ENCODE measurements at places on chromosomes 2 and 18. TPM values are rescaled to one million over a fixed set of nuclear protein-coding genes. Genes with fewer than 3 reads are reported as not detected.

MATN3 gene
- 1.9 TPM for total RNA-seq

UGT1A5 gene
- total RNA-seq = 91.2 TPM

TM4SF20 gene
- not detected for total RNA-seq

CNDP1 gene
- total RNA-seq = not detected

CNTNAP5 gene
- not detected for total RNA-seq

- DNase-seq = no peak
These were observed 3.8 kb downstream of the NEU2 start for GRCh38 chr2:233036162-233036838.

DNA sequence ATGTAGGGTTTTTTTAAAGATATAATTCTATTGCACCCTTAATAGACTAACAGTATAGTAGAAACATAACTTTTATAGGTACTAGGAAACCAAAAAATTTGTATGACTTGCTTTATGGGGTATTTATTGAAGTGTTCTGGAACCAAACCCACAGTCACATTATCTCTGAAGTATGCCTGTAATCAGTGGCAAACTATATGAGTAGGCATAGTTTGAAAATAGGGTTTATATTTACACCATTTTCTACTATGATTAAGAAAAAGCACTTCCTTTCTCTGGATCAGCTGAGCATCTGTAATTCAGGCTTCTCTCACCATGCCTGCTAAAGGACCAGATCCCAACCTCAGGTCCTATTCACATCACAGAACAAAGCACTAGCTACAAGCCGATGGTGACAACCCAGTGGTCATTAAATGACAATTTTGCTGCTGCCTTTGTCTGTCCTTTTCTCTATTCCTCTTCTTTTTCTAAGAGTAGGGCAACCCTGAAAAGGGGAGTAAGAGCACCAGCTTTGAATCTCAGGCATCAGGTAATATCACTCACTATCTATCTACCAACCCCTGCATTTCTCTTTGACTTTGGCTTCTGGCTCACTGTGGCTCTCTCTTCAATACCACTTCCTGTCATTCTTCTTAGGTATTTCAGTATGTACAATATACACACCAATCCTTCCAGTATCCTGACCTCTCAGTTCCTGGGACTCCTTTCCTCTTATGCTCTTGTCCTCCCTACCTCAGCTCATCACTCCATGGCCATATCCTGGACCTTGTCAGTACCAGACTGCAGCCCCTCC, 14.4 kb downstream of the NEMP2 start:
- DNase-seq = no peak

GRCh38 chr2:54635554-54636152, 87.8 kb upstream of the EML6 start:
- DNase-seq = no peak

DNA sequence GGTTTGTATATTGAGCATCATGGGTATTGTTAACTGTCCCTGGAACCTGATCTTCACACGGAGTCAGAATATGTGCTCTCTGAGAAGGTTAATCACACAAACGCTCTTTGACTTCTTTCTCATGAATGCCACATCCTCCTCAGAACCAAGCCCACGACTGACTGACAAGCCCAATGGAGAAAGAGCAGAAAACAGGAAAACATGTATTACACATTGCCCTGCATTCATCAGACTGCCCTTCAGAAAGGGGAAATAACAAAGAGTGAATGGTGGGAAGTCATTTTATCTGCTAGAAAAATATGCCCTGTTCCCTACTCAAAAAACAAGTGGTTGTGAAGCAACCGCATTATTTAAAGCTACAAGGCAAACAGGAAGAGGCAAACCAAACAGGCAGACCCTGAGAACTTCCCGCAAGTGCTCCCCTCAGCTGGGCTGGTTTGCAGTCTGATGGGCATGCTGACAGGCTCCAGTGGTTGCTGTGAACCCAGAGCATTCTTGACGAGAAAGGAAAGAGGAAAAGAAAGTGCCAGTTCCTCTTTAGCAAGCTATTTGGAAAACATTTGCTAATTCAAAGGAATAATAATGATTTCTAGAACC, 172.9 kb upstream of the SETBP1 start:
- DNase-seq = no peak

DNA sequence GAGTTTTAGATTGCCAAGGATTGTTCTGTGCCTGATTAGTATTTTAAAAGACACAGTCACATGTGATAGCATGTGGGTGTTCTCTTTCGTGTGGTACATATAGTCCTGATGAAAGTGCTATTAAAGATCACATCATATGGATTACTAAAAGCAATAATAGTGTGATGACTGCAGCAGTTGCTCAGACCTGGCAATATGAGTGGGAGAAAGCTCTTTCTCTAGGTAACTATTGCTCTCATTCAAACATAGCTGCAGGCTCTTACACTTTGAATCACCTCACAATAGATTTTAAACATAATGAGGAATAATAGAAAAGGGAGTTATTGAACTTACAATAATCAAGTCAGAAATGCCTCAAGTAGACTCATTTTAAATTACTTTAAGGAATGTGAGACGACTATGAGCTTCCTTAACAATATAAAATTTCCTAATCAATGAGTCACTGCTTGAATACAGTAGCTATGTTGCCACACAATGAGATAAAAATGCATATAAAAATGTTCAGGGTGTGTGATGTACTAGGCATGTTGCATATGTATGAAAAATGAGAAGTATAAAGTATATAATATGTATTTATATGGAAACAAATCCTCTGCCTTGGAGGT, 452.1 kb downstream of the TMX3 start:
- DNase-seq = no peak

DNA sequence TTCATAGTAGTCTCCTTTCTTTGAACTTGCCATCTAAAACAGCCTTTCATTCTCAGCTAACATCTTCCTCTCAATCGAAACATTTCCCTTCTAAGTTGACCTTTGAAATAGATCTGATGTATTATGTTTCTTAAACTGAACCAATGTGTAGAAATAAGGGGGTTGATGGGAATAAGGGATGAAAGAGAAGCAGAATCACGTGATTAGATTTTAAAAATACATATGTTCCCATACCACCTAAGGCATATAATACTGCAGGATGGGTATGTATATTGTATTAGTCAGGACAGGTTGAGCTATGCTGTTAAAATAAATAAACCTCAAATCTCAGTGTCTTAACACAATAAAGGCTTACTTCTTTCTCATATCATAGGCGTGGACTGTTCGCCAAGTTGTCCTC, 207.5 kb upstream of the SRD5A2 start:
- no peak for DNase-seq

- DNase-seq = no peak
These were observed 23.1 kb upstream of the TFPI start for GRCh38 chr2:187577310-187577709.

- DNase-seq = no peak
These were observed 115.1 kb downstream of the KCNJ3 start for GRCh38 chr2:154813636-154814035.

DNA sequence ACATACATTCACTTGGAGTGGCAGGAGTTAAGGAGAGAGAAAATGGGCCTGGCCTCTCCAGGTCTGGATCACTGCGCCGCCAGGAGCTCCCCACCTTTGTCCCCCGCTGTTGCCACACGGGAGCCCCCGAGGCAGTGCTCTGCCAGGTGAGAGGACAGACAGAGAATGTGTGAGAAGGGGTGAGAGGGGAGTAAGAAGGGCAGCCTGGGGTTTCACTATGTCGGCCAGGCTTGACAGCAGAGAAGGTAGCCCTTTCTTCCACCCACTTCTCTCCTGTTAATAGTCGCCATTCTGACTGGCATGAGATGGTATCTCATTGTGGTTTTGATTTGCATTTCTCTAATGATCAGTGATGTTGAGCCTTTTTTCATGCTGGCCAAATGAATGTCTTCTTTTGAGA, 26.2 kb upstream of the ARHGEF4 start:
- DNase-seq = no peak

- no peak for DNase-seq
These were observed 2.7 kb downstream of the PPP1CB start for GRCh38 chr2:28754321-28754720.

DNA sequence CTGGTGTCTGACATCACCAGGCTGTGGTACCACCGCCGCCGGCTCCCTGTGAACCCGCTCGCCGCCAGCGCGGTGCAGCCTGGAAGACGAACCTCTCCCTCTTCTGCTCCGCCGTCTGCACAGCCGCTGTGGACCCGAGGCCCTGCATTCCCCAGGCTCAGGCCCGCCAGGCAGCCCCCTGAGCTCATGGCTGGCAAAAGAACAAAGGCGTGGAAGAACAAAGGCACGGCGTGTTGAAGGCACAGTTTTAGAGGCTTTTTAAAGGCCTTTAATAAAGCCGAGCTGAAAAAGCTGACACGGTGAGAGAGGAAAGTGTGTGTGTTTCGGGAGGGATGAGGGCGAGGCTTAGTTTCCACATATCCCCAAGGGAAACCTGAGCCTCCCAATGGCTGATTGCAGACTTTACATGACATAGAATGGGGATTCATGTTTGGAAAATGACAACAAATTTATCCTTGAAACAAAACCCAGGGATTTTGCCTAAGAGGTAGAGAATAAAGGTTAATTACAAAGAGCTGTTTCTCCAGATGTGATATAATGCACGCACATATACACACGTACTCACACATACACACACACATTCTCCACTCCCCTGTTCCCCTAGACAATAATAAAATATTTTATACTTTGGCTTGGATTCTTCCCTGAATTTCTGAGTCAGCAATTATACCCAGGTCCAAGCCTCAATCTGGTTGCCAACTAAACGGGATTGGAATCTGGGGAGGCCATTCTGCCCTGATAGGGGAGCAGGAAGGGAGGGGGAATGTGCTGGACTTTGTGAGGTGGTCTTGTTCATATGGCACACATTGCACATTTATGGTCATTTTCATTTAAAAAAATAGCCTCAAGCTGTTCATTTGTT, 39.7 kb downstream of the RFX8 start:
- no peak for DNase-seq

DNA sequence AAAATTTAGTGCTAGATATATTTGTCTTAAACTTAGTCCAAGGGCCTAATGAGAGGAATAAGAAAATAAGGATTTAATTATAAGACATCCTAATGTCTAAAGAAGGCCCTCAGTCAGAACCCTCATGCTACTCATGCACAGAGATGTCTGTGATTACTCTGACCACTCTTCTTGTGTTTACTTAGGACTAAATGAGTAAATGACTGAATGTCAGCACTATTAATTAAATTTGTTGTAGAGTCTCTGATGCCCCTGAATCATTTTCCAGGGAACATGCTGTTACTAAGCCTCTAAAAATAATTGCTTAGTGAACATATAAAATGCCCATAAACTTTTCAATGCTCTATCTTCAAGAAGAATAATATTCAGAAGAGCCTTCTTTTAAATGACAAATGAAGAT, 32.4 kb downstream of the GULP1 start:
- DNase-seq = no peak

DNA sequence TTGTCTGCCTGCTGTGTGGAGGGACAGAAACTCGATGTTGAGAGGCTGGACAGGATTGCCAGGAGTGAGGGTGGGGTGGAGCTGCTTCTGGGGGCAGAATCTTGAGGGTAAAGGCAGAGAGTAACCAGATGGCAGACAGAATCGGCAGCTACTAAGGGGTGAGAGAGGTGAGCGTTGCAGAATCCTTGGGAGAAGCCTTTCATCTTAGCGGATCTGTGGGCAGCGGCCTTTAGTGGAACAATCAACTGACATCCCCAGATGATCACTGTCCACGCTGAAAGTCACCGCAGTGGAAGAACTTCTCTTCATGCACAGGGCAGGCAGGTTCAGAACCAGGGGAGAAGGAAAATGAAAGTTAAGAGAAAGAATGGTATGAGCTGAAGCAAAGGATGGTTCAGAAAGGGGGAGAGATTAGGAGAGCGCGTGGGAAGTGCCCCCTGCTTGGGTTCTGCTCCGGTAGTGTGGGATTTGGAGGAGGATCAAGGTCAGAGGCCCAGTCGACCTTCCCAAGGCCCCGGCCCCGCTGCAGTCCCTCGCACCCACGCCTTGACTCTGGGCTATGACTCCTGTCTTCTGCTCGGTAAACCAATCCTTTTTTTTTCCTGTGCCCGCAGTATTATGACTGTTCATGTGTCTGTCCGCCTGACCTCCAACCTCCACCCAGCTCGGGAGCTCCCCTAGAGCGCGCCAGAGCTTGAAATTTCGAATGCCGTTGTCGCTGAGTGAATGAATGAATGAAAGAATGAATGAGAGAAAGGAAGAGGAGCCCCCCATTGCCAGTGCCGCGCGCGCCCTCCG, 584 bp downstream of the BOLA3 start:
- no peak for DNase-seq

DNA sequence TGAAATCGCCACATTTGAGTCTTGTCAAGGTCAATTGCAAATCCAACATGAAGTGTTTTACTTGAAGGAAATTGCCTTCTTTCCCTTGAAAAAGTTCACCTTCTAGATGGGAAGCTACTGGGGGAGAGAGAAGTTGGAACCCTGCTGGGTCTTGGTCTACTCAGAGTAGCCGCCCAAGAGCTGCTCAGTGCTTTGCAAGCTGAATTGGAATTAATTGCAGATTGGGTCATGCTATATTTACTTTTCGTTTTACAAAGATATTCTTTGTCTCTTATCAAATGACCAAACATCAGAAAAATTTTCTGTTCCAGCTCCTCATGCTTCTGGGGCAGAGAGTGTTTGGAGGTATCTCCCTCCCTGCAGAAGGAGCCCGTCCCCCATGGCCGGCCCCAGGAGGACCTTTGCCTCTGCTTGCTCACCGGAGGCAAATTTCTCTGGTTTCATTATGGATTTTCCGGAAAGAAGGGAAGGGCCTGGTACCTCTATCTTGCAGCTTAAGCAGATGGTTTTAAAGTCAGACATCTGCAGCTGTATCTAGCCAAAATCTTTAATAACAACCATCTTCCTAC, 289.7 kb downstream of the MYT1L start:
- no peak for DNase-seq

DNA sequence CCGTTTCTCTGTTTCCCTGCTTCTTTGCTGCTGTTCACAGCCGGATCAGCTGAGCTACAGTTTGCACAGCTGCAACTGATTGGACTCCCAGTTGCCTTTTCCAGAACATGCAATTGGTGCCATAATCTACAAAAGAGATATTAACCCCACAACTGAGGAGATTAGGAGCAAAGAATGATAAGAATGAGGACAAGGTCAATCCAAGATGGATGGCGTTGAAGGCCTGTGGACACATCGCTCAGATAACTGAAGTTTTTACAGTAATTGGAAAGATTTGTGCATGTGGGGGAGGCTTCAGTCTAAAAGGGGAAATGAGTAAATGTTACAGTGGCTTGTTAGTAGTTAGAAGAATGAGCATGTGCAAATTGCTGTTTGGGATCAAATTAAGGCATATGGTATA, 263.2 kb downstream of the TGIF1 start:
- no peak for DNase-seq

GRCh38 chr2:44793322-44793870, 148.1 kb upstream of the SIX3 start:
- DNase-seq = peak; percentile 33

GRCh38 chr2:69092857-69093256, 79.9 kb downstream of the ANTXR1 start:
- DNase-seq = no peak

- DNase-seq = no peak
These were observed 13.1 kb downstream of the ZNF892 start for GRCh38 chr2:95220449-95220848.

DNA sequence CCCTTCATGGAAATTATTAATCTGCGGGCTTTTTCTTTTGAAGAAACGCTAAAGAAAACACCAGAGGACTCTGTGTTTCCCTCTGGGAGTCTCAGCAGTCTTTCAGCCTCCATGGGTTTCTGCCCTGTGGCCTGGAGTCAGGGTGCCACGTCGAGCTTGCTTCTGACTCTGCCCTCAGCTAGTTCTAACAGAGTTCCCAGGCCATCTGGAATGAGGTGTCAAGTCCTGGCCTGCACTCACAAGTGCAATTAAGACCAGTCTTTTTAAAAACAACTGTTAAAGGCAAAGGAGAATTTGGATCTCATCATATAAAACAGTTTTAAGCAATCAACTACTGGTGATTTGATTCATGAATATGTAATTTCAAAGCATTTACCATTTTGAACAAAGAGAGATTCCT, 157.3 kb downstream of the RHBDD1 start:
- DNase-seq = no peak
